Stimulated activated CD8-positive, alpha-beta memory T cell treated with anti-CD3 and anti-CD28 coated beads, Interleukin-2, amount 100 ng/mL, for 48 hours (primary cell): ENCODE measurements at places on chromosomes 12 and 14.

GRCh38 chr14:94175011-94175745 lies 1.1 kb downstream of the PPP4R4 start:
- DNase-seq, result no peak

DNA sequence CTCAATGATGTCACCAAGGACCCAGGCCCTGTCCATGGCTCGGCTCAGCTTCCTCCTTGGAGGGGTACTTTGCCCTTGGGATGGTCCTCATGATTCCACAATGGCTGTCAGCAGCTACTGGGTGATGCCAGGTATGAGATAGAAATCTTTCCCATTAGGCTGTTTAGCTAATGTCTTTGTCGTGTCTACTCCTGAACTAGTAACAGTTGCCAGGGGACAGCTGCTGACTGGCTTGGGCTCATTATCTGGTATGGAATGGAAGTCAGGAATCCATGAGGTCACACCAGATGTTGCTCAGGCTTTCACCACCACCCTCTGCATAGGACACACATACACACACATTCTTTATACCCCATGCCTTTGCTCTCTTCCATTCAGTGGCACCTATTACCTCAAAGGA lies 9.2 kb downstream of the PRPH start:
- no peak for DNase-seq

DNA sequence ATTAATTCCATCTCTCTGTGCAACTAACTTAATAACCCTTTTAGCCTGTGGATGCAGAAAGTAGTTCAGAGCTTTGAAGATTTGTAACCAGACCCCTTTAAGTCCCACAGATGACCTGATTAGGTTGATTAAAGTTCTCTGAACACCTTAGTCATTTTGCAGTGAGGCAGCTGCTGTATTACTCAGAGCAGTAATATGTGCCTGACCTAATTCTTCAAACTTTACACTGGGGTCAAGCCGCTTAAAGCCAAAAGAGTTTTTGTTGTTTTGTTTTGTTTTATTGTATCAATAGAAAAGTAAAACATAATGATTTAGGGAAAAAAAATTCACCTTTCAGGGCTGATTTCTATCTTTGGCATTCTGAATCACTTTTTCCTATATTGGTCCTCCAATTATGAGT lies 78.6 kb upstream of the PLEKHG7 start:
- no peak for DNase-seq

GRCh38 chr14:103994535-103995184 lies 52.3 kb upstream of the RD3L start:
- no peak for DNase-seq

DNA sequence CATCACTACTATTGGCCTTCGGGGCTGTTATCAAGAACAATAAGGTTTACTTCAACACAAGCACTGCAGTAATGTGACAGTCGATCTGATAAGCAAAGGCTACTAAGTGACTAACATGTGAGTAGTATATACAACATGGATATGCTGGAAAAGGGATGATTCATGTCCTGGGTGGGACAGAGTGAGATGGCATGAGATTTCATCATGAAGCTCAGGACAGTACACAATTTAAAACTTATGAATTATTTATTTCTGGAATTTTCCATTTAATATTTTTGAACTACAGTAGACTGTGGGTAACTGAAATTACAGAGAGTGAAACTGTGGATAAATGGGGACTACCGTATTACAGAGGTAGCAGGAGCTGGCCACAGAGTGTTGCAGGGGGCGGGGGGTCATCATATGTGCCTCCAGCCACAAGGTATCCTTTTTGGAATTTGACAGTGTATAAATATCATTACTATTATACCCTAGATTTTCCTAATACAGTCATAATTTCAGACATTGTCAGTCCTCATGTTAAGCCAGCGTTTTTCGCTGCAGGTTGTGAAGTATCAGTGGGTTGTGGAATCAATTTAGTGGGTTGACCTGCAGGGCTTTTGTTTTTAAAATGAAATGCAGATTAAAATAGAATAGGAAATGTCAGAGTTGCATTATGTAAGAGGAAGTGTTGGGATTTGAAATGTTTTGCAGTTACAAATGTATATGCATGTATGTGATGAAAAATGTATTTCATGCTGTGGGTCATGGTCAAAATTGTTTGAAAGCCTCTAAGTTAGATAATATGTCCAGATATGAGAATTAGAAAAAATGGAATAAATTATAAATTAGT lies 148.0 kb upstream of the NUDT4 start:
- no peak for DNase-seq

GRCh38 chr14:32419429-32419828 lies 90.3 kb downstream of the AKAP6 start:
- DNase-seq, result no peak

GRCh38 chr12:6285532-6286306 lies 24.8 kb upstream of the PLEKHG6 start:
- no peak for DNase-seq

DNA sequence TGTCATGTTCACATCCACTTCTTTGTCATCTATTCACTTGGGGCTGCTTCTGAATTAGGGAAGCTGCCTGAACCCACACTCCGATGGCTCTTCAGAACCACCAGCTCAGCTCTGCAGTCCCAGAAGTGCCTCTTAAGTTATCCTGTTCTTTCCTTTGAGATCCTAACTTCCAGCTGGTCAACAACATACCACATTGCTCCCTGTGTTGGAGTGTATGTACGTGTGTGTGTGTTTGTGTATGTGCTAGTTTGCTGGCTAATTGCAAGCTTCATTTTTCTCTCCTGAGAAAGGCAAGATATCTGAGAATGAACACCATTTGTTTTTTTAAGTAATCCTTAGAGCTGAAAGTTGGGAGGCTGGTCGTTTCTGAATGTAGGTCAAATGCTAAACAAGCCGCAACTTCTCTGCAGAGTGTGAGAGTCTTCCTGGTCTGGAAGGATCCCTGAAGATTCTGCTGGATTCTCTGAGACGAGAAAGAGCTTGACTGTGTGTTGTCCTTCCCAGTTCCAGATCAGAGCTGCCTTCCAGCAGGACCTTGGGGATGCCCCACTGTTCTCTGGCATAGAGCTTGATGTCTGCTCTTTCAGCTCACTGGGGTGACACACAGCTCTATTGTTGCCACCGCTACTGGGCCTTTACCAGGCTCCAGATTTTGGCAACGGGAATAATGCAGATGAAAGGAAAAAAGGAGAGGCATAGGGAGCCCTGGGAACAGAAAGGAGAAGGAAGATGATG lies 839 bp downstream of the GSG1 start:
- DNase-seq, result no peak

DNA sequence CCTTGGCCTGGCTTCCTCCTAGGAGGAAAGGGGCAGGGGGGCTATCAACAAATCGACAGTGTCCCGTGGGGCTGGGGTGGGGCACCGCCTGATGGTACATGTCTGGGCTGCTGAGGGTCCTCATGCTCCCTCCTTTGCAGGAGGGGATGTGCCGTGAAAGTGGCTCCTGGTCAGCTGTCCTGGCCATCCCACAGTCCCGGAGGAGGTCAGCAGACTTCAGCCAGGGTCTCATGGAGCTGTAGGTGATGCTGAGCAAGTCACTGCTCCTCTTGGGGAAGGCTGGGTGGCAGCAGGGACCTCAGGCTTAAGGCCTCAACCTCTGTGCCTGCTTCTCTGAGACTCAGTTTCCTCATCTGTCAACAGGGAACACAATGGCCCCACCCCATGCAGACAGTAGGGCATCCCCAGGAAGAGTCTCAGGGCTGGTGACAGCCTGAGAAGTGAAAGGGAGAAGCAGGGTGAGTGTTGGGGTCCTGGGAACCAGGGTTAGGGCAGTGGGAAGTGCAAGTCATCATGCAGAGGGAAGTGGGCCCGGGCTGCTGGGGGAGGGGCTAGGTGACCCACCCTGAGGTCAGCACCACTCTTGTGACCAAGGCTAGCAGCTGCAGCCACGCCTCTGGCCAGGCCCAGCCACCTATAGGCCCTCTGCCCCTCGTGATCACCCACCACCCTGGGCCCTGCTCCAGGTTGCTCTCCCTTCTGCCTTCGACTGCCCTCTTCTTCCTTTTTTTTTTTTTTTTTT lies 4.4 kb upstream of the TNFAIP2 start:
- no peak for DNase-seq

GRCh38 chr12:121112496-121112895 lies 20.2 kb upstream of the P2RX7 start:
- no peak for DNase-seq

DNA sequence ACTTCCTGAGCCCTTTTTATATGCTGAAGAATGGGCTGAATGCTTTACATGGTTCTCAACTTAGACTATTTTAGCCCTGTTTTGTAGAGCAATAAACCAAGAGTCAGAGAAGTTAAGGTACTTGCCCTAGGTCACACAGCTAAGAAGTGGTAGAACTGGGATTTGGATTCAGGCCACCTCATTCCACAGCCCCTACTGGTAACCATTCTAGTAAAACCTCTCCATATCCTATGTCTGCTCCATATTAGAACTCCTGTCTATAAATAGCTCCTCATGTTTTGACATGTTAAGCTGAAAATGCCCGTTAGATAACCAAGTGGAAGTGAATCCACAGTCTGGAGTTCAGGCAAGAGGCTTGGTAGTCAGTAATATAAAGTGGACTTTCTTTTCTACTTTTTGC lies 111.6 kb downstream of the HECTD4 start:
- no peak for DNase-seq

GRCh38 chr14:37594971-37595808 lies at the start of the genes FOXA1 and TTC6:
FOXA1 (minus strand) TSS chr14:37595249; CDS start chr14:37594972, 277 bp downstream.
TTC6 (plus strand) TSS chr14:37595629; CDS start chr14:37622065, 26,436 bp downstream.
- DNase-seq, result no peak

GRCh38 chr12:86148612-86149011 lies 107.6 kb downstream of the MGAT4C start:
- no peak for DNase-seq

DNA sequence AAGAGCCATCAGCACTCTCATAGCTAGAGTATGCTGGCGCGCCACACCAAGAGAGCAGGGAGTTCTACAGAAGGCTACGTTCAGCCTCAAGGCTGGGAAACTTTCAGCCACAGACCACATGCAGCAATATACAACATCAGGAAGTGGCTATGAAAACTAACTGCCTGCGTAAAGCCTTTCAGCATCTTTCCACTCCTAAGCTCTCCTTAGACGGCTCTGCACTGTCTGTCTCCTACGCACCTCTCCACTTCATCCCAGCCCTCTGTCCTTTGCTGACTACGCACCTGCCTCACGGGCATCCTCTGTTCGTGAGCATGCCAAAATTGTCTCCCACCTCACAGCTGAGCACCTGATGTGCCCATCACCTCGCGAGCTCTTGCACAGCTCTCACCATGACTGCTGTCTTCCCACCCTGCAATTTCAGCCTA lies 9.7 kb downstream of the MPHOSPH9 start:
- DNase-seq, result peak; percentile 27

- no peak for DNase-seq
Measured at GRCh38 chr12:80032946-80033345, 66.4 kb upstream of the OTOGL start.

DNA sequence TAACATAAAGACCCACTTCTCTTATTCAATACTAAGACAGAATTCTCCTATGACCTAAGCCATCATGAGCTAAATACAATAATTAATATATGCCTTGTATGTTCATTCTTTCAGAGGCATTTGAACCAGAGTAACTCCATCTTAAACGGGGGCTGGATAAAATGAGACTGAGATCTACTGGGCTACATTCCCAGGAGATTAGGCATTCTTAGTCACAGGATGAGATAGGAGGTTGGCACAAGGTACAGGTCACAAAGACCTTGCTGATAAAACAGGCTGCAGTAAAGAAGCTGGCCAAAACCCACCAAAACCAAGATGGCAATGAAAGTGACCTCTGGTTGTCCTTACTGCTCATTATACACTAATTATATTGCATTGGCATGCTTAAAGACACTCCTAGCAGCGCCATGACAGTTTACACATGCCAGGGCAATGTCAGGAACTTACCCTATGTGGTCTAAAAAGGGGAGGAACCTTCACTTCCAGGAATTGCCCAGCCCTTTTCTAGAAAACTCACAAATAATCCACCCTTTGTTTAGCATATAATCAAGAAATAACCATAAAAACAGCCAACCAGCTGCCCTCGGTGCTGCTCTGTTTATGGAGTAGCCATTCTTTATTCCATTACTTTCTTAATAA lies 260.7 kb downstream of the SSPN start:
- no peak for DNase-seq

- no peak for DNase-seq
Measured at GRCh38 chr12:94098466-94098865, 49.9 kb upstream of the PLXNC1 start.

- no peak for DNase-seq
Measured at GRCh38 chr12:124532967-124533366, 34.4 kb downstream of the NCOR2 start.

- peak; percentile 13 for DNase-seq
Measured at GRCh38 chr14:23182372-23183157, 895 bp downstream of the SLC7A8 start.

DNA sequence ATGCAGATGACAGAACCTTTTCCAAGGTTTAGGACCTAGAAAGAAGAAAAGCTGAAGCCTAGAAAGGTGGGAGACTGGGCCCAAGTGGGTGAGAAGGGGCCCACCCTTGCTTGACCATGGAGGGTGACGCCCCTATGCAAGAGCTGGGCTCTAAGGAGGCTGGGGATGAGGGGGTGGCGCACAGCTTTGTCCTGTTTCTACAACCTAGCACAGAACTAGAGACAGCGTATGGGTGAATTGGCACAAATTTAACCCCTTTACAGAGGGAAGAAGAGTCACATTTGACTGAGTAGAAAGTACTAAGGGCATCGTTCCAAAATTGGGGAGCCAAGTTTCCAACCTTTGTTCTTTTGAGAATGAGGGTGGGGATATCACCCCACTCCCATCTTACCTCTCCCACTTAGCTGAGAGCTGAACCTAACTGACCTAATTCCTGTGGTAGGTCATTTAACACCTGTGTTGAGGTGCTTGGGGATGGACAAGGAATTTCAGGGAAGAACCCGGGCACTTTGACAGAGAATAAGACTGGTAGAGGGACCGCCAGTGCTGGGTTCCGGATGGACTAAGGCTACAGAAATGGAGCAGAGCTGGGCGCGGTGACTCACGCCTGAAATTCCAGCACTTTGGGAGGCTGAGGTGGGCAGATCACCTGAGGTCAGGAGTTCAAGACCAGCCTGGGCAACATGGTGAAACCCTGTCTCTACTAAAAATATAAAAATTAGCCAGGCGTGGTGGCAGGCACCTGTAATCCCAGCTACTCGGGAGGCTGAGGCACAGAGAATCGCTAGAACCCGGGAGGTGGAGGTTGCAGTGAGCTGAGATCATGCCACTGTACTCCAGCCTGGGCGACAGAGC lies 5.2 kb downstream of the NFKBIA start:
- no peak for DNase-seq

DNA sequence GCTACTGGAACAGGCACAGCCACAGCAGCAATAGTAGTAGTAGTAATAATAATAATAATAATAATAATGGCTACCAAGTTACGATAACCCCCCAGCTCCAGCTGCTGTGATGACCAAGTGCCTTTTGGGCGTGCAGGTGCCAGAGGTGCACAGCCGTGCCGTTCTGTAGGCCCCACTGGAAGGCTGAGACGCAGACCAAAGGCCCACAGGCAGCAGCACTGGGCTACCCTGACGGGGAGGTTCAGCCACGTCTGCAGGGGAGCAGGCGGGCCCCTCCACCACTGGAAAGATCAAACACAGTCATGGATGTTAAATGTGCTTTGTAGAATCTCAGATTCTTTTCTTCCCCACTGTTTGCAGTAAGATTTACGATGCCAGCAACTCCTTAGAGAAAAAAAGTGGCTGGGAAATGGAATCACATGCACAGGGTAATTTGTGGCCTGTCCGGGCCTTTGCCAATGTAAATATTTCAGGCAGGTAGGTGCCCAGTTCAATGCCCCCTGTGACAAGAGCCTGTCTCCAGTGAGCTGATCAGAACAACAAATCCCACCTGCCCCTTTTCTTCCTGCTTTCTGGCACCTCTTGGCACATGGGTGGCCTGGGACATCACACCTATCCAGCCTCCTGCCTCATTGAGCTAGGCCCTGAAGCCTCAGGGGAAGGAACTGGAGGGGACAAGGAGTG lies 32.6 kb downstream of the CCDC85C start:
- DNase-seq, result no peak
